ENCODE measurements at places on chromosomes 1 and 21.
A peak's percentile ranks its signal among the peaks of the same experiment; 100 is the strongest.

DNA sequence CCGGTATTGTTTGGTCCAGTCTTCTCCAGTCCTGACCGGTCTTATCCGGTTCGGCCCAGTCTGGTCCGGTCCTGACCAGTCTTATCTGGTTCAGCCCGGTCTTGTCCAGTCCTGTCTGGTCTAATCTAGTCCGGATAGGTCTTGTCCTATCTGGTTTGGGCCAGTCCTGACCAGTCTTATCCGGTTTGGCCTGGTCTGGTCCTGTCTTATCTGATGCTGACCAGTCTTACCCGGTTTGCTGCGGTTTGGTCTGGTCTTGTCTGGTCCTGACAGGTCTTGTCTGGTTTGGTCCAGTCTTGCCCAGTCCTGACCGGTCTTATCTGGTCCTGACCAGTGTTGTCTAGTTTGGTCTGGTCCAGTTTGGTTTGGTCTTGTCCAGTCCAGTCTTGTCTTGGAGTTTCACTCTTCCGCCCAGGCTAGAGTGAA, 30.1 kb downstream of the DHX9 start:
- no peak for DNase-seq

- DNase-seq: no peak
These were observed 25.8 kb downstream of the CD247 start for GRCh38 chr1:167492481-167492910.

DNA sequence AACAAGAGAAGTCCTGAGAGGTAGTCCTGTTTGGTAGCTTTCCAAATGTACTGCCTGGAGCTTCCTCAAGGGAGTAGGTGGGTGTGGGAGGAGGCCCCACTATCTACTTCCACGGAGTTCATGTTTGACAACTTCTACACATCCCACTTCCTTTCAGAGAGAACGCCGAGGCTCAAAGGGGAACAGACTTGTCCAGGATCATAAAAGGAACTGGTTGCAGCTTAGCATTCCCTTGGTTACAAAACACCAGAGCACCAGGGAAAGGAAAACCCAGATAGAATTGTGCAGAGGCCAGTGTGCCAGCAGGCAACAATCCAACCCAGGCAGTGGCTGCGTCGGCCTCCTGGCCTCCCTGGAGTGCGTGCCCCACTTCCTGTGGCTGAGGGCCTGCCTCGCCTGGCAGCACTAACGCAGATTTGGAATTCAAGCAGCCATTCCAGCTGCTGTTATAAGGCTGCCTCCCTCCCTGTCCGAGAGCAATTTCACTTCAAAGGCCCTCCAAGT, 4.2 kb upstream of the RAP1GAP start:
- DNase-seq: no peak

DNA sequence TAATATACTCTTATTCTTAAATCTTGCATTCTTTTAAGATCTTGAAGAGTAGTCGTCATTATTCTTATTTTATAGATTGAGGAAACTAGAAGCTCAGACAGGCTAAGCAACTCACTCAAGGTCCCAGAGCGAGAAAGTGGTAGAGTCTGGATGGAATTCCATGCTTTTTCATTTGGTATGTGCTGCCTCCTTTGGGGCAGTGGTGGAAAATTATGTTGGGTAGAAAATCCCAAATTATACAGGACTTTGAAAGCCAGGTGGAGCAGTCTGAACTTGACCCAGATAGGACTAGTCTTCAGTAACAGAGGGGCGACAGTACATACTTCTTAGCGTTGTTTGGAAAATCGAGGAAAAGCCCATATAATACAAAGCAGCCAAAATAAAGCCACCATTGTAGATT, 205.6 kb downstream of the ATG4C start:
- DNase-seq: peak; percentile 1

GRCh38 chr1:77794550-77794949, 15.1 kb downstream of the MIGA1 start:
- DNase-seq: no peak

DNA sequence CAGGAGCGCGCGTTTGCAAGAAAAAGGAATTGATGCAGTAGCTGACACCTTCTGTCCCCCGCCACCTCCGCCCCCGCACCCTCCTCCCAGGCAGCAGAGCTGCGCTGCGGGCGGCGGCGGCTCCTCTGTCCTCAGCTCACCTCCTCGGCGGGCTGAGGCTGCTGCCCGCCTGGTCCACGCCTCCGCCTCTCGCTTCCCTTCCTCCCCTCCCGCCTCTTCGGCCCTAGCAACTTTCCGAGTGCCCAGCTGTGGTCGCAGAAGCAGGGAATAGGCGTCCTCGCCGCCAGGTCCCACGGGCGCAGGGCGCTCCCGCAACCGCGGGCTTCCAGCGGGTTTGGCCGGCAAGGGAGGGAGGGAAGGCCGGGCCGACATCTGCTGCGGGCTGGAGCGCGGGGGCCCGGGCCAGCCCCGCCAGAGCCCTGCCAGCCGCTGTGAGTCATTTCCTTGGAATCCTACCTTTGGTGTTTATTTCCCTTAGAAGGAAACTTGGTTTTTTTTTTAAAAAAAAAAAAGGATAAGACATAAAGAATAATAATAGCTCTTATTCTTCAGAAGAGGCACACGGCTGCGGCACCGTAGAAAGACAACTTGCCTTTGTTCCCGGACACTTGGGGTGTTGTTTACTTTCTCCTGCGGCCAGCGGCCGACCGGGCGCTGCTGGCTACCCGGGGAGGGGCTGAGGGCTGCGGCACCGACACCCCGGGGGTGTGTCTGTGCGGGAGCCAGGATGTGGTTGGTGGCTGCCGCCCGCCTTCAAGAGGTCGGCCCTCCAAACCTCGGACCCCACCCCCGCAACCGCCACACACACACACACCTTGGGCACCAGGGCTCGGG, 1.1 kb downstream of the SERTAD4 start:
- peak; percentile 45 for DNase-seq

DNA sequence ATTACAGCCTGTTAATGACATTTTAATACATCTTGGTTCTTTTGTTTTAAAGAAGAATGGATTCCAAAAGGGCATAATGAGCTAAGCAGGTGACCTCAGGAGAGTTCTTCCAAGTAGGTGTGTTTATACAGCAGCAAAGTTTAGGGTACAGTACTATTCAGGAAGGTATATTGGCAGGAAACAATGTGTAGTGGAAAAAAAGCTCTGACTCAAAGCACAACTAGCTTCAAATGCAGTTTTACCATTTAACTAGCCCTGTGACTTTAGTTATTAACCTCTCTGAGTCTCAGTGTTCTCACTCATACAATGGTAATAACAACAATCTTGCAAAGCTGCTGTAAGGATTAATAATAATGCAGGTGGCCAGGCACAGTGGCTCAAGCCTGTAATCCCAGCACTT, 29.9 kb downstream of the FAF1 start:
- DNase-seq: no peak

DNA sequence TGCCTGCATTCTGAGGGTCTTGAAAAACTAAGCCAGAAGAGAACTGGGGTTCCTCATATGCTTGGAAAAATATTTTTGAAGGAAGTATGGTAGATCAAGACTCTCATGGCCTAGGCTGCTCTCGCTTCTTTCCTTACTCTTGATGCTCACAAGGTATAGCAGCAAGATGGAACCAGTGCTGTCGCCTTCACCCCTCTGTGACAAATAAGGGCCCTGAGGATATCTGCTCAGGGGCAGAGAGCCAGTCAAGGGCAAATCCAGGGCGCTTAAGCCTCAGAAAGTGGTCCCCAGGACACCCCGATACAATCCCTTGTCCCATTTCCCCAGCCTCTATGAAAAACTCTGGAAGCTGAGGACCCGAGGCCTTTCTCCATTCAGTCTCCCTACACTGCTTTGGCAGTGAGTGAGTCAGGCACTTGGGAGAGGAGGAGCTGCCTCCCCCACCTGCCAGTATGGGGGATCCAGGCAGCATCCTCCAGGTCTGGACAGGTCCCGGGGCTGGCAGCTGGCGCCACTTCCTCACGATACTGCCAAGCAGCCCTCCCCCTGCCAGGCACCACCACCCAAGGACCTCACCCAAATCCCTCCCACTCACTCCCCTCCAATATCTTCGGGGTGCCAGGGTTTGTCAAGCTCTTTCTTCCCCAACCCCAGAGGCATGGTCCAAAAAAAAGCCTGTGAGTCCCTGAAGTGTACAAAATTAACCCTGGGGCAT, 1.3 kb downstream of the IGSF9 start:
- peak; percentile 29 for DNase-seq

- peak; percentile 37 for DNase-seq
These were observed 52.3 kb downstream of the RHBG start for GRCh38 chr1:156421062-156421938.

- no peak for DNase-seq
These were observed 33.9 kb downstream of the APP start for GRCh38 chr21:26136671-26137070.

GRCh38 chr1:215776336-215776735, 209.2 kb downstream of the KCTD3 start:
- no peak for DNase-seq

DNA sequence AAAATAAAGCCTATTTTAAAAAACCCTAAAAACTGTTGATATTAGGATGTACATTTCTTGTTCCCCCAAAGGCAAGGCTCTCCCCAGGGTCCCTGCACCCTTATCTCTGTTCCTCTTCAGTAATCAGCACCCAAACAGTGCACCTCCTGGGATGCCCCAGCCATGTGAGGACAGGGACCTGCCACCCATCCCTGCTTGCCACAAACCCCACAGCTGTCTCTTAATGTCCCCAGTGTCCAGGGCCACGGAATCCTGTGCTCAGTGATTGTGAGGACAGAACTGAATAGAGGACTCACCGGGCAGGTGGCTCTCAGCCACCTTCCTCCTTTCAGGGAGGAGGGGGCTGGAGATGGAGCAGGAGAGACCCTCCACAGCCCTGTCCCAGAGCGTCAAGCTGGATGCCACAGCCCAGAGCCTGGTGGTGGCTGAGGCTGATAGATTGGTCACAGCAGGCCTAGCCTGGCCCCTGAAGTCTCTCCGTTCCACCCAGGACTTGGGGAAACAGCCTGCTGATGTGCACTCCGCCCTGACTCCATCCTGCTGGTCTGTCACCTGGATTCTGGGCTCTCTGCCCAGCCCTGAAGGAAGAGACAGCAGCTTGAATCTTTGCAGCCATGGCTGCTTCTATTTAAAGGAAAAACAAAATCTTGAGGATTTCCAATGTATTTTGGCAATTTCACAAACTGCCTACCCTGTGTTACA, 23.1 kb downstream of the RNF187 start:
- DNase-seq: peak; percentile 29

- no peak for DNase-seq
These were observed 42.6 kb upstream of the CD101 start for GRCh38 chr1:116958977-116959376.

DNA sequence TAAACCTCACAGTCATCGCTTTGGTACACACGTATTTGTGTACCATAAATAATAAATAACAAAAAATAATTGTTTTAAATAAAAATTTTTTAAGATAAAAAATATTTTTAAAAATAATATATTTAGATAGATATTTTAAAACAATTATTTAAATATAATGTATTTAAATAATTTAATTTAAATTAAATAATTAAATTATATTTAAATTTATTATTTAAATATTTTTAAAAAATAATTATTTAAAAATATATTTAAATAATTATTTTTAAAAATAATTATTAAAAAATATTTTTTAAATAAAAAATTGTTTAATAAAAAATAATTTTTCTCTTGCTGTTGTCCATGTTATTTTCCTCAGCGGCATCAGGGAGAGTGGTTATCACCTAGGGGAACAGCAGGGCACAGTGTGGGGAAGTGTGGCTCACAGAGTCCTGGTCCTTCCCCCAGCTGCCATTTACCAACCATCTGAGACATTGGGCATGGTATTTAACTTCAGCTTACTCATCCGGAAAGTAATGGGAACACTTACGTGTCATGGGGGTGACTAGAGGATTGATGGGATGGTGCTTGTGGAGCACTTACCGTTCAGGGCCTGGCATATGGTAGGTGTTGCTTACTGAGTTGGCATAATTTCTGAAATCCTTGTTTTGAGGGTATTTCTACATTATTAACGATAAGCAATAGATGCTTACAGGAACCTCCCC, 92.9 kb upstream of the TSPAN2 start:
- DNase-seq: no peak

DNA sequence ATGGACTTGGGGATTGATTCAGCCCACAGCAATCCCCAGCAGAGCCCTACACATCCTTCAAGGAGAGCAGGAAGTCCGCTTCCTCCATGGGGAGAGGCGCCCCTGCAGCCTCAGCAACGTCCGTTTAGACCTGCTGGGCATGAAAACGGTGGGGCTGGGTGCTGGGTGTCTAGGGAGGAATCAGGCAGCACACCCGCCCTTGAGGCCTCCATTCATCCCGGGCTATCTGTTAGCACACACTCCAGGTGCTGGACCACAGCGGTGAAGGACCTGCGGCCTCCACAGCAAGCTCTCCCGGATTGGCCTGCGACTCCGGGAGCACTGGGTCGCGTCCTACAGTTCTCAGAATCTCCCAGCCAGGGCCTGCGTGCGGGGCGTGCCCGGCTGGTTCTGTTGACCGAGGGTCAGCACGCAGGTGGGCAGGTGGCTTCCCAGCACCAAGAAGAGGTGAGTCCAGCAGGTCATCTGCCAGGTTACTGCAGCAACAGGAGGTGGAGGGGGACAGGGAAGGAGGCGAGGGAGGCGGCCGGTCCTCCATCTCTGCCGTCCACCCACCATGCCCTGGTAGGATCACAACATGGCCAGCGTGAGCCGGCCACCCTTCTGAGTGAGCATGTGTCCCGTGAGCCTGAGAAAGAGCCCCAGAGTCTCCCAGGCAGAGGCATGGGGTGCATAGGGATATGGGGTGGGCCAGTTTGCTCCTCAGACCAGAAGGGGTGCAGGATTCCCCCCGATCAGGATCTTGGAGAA, 96.6 kb downstream of the RIPK4 start:
- no peak for DNase-seq
